ENCODE measurements at places on chromosomes 1 and 21.

- DNase-seq: no peak
Measured at GRCh38 chr1:60141276-60141675, 67.7 kb upstream of the C1orf87 start.

DNA sequence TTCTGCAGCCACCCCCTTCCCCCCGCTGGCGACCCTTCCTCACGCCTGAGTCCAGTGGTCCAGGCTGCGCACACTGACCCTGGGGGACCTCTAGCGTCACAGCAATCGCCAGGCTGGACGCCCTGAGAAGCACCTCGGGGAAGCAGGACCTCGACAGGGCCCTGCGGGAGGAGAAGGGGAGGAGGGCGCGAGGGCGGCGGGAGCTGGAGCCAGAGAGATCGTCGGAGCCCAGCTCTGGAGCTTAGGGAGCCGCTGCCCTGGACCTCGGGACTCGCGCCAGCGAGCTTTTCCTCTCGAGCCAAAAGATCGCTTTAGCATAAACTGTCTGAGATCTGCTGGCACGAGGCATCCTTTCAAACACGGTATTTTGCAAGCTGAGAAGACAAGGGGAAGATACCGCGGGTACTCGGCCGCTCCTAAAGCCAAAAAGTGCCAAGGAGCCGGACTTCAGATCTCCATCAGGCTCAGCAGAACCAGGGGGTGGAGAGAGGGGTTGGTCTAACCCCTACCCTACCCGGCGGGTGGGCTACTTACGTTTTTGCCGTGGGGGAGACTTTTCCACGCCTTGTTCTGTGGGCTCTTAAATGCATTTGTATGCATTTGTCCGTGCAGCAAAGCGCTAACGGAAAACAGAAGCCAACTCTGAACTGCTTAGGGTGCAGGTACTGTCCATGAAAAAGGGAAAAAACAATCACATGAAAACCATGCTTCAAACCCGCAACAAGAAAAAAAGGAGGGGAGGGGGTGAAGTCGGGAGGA, 586 bp downstream of the COL24A1 start:
- DNase-seq: peak; percentile 18

GRCh38 chr1:231162297-231162969, 575 bp downstream of the TRIM67 start:
- peak; percentile 73 for DNase-seq

DNA sequence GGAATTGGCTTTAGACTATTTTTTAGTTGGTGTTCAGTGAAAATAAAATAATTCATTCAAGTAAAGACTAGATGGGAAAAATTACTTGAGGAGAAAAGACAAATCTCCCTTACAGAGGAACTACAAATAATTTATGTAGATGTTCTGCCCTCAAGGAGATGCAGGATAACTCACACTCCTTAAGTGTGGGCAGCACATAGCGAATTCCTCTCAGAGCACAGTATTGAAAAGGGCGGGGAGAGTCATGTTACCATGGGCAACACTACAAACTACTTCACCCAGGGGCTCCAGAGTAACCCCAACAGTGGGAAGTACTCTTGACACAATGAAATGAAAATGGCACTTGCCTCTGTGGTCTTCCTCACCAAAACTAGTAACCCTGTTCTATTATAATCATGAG, 20.6 kb upstream of the LAMC2 start:
- no peak for DNase-seq

All from neuronal stem cell (in vitro differentiated cells).